ENCODE measurements at places on chromosomes 16 and 17. TPM values are rescaled to one million over a fixed set of nuclear protein-coding genes. Genes with fewer than 3 reads are reported as not detected.

Gene OR4D1
- total RNA-seq = 0.29 TPM

Gene POLR3K
- total RNA-seq = 63.9 TPM

Gene TPSAB1
- total RNA-seq = not detected

Gene TK1
- 84.4 TPM for total RNA-seq

Gene NPLOC4
- total RNA-seq = 126 TPM

Gene CMTM2
- total RNA-seq = 0.24 TPM

Gene HP
- not detected for total RNA-seq

Gene CALB2
- not detected for total RNA-seq

Gene CACNG4
- total RNA-seq = not detected

Gene AFMID
- 30.2 TPM for total RNA-seq

DNA sequence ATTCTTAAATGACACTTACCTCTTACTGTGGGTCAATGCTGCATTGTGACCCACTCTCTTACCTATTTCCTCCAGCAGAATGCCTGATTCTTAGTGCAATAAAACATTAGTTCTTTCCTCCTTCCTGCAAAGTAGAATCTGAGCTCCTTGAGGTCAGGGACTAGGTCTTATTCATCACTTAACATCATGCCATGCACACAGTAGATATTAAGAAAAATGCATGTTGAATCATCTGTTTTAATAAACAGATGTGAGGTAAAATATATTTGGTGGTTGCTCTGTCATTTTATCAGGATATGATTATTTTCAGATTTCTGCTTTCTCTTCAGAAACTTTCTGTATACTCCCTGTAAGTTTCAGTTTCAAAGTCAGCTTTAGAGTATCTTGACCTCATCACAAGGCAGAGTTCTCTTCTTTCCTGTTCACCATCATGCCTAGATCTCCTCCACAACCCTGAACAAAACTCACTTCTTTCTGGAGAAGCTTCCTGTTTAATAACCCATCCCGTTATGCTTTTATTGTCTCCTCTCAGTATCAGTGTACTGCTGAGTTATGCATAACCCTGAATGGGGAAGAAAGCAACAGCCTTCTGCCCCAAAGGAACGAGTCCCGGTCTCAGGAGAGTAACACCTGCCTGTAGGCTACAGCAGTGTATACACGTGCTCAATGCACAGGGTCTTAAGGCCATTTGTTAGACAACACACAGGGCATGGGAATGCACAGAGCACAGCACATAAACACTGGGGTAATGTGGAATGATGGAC, 30.3 kb upstream of the SUPT4H1 start:
- H3K27ac ChIP-seq = no peak overlapping the region
- no peaks in the 10 kb centered on the region for H3K36me3 ChIP-seq
- H3K4me3 ChIP-seq = no peak overlapping the region
- DNase-seq = no peak

DNA sequence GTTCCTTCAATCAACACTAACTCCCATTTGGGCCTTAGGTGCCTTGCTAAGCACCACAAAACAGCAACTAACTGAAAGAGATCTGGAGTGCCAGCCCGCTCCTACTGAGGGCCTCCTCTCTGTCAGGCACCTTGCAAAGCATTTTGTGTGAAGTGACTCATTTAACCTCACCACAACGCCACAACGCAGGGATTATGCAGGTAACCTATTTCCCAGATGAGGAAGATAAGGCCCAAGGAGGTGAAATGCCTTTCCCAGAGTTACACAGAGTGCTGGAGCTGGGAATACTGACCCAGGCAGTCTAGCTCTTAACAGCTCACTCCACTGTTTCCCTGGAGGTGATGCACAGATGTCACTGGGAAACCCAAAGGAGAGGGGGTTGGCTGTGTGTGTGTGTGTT, 32.8 kb downstream of the DRC3 start:
- no peak overlapping the region for H3K4me3 ChIP-seq
- no peaks in the 10 kb centered on the region for H3K27me3 ChIP-seq
- H3K4me1 ChIP-seq = no peaks in the 10 kb centered on the region

GRCh38 chr17:82675476-82676245, 22.8 kb downstream of the RAB40B start:
- H3K27me3 ChIP-seq = no peaks in the 10 kb centered on the region
- no peaks in the 10 kb centered on the region for H3K4me1 ChIP-seq
- no peaks in the 10 kb centered on the region for H3K36me3 ChIP-seq
- no peak for DNase-seq
- no peak overlapping the region for H3K27ac ChIP-seq

DNA sequence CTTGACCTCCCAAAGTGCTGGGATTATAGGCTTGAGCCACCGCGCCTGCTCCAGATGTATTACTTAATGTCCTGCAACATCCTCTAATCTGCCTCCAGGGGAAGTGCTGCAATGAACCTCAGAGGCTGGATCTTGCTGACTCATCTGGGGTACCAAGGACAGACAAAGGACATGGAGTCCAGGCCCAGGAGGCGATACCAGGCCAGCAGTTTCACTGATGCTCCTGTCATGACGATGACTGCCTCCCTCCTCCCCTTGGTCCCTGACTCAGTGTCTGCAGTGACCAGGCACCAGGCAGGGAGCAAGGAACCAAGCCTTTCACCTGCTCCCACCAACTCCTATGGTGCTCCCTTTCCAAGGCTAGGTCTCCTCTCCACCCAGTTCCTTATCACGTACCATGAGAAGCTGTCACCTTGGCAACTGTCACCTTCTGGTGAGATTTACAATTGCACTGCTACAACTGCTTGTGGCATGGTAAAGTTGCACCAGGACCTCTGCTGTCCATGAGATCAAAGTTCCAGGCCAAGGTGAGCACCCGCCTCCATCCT, 21.6 kb upstream of the PHOSPHO1 start:
- no peak overlapping the region for H3K4me3 ChIP-seq
- no peak for DNase-seq
- H3K27me3 ChIP-seq = no peaks in the 10 kb centered on the region
- H3K27ac ChIP-seq = no peak overlapping the region
- no peaks in the 10 kb centered on the region for H3K4me1 ChIP-seq

DNA sequence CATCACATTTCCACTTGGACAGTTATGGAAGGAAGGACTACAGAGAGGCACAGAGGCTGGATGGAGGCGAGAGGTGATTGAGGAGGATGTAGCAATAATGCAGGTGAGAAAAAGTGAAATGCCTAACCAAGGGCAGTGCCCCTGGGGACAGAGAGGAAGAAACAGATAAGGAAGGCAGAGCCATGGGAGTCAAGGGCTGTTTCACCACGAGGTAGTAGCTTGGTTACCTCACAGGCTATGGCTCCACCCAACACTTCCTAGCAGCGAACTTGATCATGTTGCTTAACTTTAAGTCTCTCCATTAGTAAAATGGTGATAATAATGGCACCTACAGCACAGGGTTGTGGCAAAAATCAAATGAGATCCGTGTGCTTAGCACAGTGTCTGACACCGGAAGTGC, 83.9 kb downstream of the YPEL2 start:
- DNase-seq = no peak
- H3K36me3 ChIP-seq = no peaks in the 10 kb centered on the region
- H3K27me3 ChIP-seq = no peaks in the 10 kb centered on the region
- H3K4me3 ChIP-seq = no peak overlapping the region

GRCh38 chr17:80024206-80024972, 11.3 kb downstream of the TBC1D16 start:
- no peaks in the 10 kb centered on the region for H3K36me3 ChIP-seq
- no peaks in the 10 kb centered on the region for H3K27me3 ChIP-seq
- no peak overlapping the region for H3K27ac ChIP-seq

- H3K27me3 ChIP-seq = no peaks in the 10 kb centered on the region
- no peak overlapping the region for H3K27ac ChIP-seq
- no peak overlapping the region for H3K4me3 ChIP-seq
- H3K4me1 ChIP-seq = no peaks in the 10 kb centered on the region
- DNase-seq = no peak
Measured at GRCh38 chr16:20271893-20272292, 55.4 kb downstream of the GP2 start.

GRCh38 chr16:87792205-87792565, 26.4 kb upstream of the KLHDC4 start:
- no peak overlapping the region for H3K27ac ChIP-seq
- H3K4me1 ChIP-seq = no peaks in the 10 kb centered on the region
- no peak overlapping the region for H3K4me3 ChIP-seq
- H3K36me3 ChIP-seq = no peaks in the 10 kb centered on the region
- DNase-seq = no peak
- H3K27me3 ChIP-seq = no peaks in the 10 kb centered on the region

GRCh38 chr17:12021623-12022140, 1.0 kb downstream of the MAP2K4 start:
- no peak overlapping the region for H3K27ac ChIP-seq
- peaks cover 37% of the 10 kb centered on the region for H3K4me1 ChIP-seq
- no peaks in the 10 kb centered on the region for H3K27me3 ChIP-seq
- H3K36me3 ChIP-seq = no peaks in the 10 kb centered on the region

GRCh38 chr17:66337268-66337667, 34.9 kb downstream of the PRKCA start:
- no peaks in the 10 kb centered on the region for H3K27me3 ChIP-seq
- H3K4me1 ChIP-seq = peaks cover 72% of the 10 kb centered on the region
- no peaks in the 10 kb centered on the region for H3K36me3 ChIP-seq
- no peak overlapping the region for H3K4me3 ChIP-seq
- no peak for DNase-seq

DNA sequence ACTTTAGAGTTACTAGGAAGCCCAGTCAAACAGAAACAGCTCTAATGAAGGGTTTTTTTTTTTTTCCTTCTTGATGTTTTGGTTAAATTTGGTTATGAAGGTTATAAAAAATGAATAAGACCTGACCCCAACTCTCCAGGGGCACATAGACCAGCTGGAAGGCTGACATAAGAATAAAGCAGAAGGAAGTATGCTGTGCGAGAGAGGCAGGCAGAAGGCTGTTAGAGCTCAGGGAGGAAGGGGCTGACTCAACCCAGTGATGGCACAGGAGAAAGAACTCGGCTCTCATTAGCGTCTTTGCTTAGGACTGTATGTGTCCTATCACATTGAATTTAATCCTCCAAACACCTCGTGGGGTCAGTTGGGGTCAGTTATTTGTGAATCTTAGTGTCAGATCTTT, 474.6 kb downstream of the PMP22 start:
- DNase-seq = no peak
- H3K27me3 ChIP-seq = peaks cover 5% of the 10 kb centered on the region
- no peak overlapping the region for H3K27ac ChIP-seq
- H3K4me3 ChIP-seq = no peak overlapping the region

GRCh38 chr16:66287416-66287815, 79.1 kb upstream of the CDH5 start:
- no peak overlapping the region for H3K4me3 ChIP-seq
- no peaks in the 10 kb centered on the region for H3K4me1 ChIP-seq
- H3K27me3 ChIP-seq = no peaks in the 10 kb centered on the region
- DNase-seq = no peak
- no peak overlapping the region for H3K27ac ChIP-seq

DNA sequence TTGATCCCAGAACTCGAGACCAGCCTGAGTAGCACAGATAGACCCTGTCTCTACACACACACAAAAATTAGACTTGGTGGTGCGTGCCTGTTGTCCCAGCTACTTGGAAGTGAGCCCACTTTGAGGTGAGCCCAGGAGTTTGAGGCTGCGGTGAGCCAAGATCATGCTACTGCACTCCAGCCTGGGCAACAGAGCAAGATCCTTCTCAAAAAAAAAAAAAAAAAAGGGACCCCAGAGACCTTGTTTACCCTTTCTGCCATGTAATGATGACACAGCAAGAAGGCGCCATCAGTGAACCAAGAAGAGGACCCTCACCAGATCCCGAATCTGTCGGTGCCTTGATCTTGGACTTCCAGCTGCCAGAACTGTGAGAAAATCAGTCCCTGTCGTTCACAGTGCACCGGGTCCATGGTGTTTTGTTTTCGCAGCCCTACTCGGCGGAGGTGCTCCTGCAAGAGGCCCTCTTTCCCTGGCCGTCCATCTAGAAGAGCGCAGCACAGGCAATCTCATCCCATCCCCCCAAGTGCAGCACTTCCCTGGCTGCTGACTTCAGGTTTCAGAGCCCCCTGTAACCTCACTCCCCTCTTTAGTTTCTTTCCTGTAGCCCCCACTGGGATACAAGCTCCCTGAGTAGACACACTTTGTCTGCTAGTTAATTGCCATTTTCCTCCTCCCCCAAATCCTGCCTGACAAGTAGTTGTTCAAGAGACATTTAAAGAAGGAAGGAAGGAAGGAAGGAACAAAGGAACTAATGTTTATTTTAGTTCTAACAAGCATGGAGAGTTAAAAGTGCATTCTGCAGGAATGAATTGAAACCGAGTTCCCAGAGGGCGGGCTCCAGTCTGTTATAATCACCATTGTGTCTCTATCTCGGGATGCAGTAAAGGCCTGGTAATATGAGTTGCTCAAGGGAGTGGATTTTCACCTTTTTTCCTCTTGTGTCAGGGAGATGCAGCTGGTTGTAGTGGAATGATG, 115.3 kb downstream of the SNX29 start:
- peaks cover 41% of the 10 kb centered on the region for H3K4me1 ChIP-seq
- no peak overlapping the region for H3K4me3 ChIP-seq
- H3K27ac ChIP-seq = no peak overlapping the region
- DNase-seq = no peak

DNA sequence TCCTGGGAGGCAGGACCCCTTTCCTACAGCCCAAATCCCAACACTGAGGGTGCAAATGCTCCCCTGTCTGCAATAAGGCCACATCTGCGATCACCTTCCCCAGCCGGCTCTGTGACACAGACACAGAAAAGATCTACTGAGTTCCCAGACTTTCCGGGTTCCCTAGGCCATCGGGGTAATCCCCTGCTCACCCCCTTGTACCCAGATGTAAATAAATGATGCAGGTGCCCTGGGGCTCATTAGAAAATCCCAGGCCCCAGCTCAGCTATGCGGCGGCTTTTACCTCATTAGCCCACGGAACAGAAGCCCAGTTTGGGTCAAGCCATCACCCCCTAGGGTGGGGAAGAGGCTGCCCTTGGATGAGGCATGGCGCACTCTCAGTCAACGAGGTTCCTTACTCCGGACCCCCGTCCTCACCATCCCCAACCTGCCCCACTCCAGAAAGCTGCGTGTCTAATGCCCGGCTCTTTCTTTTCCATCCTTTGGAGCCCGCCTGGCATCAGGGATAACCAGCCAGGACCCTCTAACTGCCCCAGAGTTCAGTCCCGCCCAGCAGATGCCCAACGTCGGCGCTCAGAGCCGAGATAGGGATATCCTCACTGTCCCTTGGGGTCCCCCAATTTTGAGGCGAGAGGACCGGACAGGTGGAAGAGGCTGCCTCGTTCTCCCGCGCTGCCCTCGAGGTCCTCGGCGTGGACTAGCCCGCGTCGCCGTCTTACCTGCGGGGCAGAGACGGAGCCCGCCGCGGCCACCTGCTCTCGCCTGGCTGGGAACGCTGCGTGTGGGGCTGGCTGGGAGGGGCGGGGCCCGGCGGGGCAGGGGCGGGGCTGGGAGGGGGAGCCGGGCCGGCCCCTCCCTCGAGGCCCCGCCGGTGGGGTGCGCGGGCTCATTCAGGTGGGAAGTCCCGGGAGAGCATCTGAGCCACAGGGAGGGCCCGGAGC, at the start of gene ZNF385C:
Gene ZNF385C, minus strand, starts transcription at position 783 of the 941 bp plus-strand sequence. CDS start 35,417 bp downstream, outside the sequence.
- peaks cover 6% of the 10 kb centered on the region for H3K4me1 ChIP-seq
- H3K36me3 ChIP-seq = no peaks in the 10 kb centered on the region

- H3K27me3 ChIP-seq = no peaks in the 10 kb centered on the region
- no peak for DNase-seq
- no peak overlapping the region for H3K27ac ChIP-seq
- no peak overlapping the region for H3K4me3 ChIP-seq
Measured at GRCh38 chr17:75703191-75703590, 18.1 kb upstream of the ITGB4 start.

Data from CD8-positive, alpha-beta memory T cell (primary cell).